Effector memory CD4-positive, alpha-beta T cell (primary cell): ENCODE measurements at places on chromosomes 13 and 19.

DNA sequence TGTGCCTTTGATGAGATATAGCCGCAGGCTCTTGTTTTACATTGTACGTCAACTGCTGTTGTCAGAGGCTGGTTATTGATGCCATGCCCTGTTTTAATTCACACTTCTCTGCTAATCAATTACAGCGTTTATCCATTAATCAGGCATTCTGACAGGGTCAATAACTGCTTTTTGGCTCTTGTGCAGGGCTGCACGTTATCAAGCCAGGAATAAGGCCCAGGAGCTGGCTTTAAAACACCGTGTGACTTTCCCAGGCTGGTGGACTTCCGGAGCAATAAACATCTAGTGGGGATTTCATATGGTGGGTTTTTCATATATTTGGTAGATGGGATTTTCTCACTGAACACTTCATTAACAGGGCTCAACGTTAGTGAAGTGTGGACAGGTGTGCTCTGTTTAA, 221.7 kb downstream of the TM9SF2 start:
- H3K4me1 ChIP-seq, result no peaks in the 10 kb centered on the region
- H3K27ac ChIP-seq, result no peak overlapping the region
- H3K36me3 ChIP-seq, result no peaks in the 10 kb centered on the region
- no peaks in the 10 kb centered on the region for H3K27me3 ChIP-seq

DNA sequence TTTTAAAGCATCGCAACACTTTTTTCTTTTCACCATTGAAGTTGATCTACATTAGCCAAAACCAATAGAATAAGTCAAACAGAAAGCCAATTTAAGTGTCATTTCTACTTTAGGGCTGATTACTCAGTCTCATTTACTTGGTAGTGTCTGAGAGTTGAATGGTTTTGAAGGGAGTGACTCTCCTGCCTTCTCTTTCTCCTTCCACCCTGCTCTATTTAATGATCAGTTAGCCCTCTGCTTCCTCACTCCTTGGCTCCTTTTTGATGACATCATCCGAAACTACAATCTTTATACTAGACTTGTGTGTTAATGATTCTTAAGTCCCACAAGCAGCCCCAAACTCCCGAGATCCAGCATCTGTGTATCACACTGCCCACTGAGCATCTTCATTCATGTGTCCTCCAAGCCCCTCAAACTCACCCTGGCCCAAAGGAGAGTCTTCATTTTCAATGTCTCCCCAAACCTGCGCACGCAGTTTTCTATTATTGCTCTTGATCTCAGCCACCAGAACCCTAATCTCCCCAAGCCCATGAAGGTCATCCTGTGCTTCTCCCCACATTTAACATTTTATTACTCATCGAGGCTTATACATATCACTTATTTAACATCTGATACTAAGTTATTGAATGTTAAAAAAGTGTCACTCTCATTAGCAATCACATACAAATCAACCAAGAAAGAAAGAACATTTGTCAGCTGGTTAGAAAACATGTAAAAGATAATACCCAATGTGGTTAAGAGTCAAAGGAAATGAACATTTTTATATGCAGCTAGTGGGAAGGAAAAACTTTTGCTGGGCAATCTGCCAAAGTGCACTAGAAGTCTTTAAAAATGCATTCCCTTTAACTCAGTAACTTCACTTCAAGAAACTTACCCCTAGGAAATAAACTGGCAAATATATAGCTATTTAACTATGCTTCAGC, 32.2 kb upstream of the ARGLU1 start:
- no peak overlapping the region for H3K27ac ChIP-seq
- peaks cover 2% of the 10 kb centered on the region for H3K27me3 ChIP-seq
- no peak for DNase-seq
- H3K4me3 ChIP-seq, result no peak overlapping the region

DNA sequence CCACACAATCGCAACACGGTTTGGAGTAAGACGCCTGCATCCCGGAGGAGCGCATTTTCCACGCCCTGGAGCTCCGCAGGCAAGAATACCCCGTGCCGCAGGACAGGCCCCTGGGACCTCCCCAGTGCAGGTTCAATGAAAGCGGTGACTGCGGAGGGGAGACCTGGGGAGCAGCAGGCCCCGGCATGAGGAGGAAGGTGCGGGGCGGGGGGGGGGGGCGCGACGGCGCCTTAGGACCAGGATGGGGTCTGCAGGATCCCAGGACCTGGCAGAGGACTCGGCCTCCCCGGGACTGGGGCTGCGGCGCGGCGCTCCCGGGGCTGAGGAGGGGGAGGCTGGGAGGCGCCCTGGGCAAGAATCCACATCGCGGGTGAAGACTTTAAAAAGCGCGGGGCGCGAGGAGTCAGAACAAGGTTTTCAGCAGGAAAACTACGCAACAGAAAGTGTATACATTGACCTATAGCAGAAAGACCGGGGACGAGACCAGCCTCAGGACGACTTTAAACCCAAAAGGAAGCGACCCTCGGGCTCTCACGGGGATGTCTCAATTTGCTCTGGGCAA, 432 bp downstream of the ZNF611 start:
- no peaks in the 10 kb centered on the region for H3K36me3 ChIP-seq
- H3K27me3 ChIP-seq, result no peaks in the 10 kb centered on the region
- peak overlapping the region; percentile 87 for H3K27ac ChIP-seq
- H3K4me1 ChIP-seq, result peaks cover 10% of the 10 kb centered on the region
- no peak for DNase-seq

DNA sequence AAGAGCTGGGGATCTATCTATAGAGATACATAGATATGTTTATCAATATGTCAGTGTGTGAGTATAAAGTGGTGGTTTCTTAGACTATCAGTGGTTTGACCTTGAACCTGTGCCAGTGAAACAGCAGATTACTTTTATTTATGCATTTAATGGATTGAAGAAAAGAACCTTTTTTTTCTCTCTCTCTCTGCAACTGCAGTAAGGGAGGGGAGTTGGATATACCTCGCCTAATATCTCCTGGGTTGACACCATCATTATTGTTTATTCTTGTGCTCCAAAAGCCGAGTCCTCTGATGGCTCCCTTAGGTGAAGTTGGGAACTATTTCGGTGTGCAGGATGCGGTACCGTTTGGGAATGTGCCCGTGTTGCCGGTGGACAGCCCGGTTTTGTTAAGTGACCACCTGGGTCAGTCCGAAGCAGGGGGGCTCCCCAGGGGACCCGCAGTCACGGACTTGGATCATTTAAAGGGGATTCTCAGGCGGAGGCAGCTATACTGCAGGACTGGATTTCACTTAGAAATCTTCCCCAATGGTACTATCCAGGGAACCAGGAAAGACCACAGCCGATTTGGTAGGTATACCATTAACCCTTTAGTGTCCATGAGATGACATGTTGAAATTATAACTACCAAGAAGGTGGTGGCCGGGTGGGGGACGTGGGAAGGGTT, 880 bp downstream of the FGF9 start:
- H3K4me3 ChIP-seq, result peak overlapping the region; percentile 80
- H3K27ac ChIP-seq, result no peak overlapping the region
- peaks cover 5% of the 10 kb centered on the region for H3K27me3 ChIP-seq
- no peaks in the 10 kb centered on the region for H3K36me3 ChIP-seq

DNA sequence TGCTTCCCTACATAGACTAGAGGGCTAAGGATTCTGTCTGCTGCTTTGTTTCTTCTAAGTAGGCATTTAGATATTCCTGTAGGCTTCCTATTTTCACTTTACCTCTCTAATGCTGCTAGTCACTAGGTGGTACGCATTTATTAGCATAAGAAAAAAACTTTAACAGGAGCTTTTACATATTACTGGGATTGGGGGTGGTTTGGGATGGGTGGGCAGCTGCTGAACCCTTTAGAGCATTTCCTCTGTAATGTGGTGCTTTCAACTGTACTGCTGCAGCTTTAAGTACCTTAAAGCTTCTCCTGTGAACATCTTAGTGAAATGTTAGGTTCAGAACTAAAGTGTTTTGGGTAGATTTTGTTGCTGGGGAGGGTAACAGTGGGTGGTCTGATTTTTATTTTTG, 92.6 kb downstream of the ZNF486 start:
- no peak overlapping the region for H3K4me3 ChIP-seq
- no peak overlapping the region for H3K27ac ChIP-seq
- H3K27me3 ChIP-seq, result no peaks in the 10 kb centered on the region
- H3K4me1 ChIP-seq, result no peaks in the 10 kb centered on the region
- DNase-seq, result no peak

DNA sequence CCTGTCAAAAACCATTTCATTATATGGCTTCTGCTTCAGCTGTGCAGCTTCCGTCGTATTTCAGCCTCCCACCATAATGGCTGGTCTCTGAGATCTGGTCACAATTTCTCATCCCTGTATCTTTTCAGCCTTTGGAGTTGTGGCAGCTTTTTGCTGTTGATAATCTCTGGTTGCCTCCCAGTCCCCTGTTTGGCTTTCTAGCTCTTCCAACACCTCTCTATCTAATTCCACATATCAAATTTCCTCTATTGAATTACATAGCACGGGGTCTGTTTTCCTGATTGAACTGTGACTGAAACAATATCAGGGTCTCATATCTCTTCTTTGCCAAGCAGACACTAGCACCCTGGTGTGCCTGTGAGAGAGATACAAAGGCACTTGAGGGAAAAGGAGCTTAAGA, 222.1 kb upstream of the OBI1 start:
- DNase-seq, result no peak
- no peaks in the 10 kb centered on the region for H3K4me1 ChIP-seq
- no peaks in the 10 kb centered on the region for H3K27me3 ChIP-seq
- H3K36me3 ChIP-seq, result no peaks in the 10 kb centered on the region
- H3K4me3 ChIP-seq, result no peak overlapping the region

- H3K4me3 ChIP-seq, result no peak overlapping the region
- H3K27ac ChIP-seq, result peak overlapping the region; percentile 41
- no peaks in the 10 kb centered on the region for H3K27me3 ChIP-seq
- H3K4me1 ChIP-seq, result peaks cover 39% of the 10 kb centered on the region
These were observed 8.8 kb downstream of the DDX39A start for GRCh38 chr19:14410091-14411051.

DNA sequence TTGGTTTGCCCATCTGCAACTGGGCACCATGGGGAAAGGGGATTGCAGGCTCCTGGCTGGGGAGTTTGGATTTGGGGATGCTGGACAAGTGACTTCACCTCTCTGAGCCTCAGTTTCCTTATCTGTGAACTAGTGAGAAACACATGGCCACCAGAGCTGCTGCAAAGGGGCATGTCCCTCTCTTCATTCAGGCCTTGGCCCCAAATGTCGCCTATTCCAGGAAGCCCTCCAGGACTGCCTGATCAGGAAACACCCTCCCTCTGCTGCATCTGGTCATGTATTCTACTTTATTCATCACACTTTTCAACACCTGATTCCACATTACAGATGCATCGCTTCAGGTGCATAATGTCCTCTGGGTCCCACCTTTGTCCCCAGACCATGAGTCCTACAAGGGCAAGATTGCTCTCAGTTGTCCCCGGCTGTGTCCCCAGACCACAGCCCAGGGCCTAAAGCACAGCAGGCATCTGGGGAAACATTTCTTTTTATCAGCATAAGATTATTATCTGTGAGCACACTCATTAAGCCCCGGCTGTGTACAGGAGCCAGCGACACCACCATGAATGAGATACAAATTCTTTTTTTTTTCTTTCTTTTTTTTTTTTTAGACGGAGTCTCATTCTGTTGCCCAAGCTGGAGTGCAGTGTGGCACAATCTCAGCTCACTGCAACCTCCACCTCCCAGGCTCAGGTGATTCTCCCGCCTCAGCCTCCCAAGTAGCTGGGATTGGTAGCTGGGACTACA, 37.5 kb downstream of the ARRDC2 start:
- H3K4me1 ChIP-seq, result peaks cover 29% of the 10 kb centered on the region
- peak overlapping the region; percentile 50 for H3K4me3 ChIP-seq
- DNase-seq, result no peak
- no peaks in the 10 kb centered on the region for H3K27me3 ChIP-seq
- peak overlapping the region; percentile 73 for H3K27ac ChIP-seq
- no peaks in the 10 kb centered on the region for H3K36me3 ChIP-seq
